ENCODE measurements at places on chromosomes 1 and 21.

DNA sequence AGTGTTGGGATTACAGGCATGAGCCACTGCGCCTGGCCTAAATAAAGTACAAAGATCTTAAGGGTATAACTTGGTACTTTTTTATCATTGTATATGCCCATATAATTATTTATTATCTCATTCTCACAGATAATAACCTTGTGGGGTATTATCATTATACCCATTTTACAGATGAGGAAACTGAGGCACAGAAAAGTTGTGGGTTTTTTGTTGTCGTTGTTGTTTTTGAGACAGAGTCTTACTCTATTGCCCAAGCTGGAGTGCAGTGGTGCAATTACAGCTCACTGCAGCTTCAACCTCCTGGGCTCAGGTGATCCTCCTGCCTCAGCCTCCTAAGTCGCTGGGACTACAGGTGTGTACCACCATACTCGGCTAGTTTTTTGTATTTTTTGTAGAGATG lies 4.1 kb downstream of the CGN start:
- no peak for DNase-seq

- peak; percentile 81 for DNase-seq
Observed at GRCh38 chr1:243850202-243850451, at the start of gene AKT3. Gene AKT3 (minus strand): TSS chr1:243850243. CDS start chr1:243843170, 7,073 bp downstream.

DNA sequence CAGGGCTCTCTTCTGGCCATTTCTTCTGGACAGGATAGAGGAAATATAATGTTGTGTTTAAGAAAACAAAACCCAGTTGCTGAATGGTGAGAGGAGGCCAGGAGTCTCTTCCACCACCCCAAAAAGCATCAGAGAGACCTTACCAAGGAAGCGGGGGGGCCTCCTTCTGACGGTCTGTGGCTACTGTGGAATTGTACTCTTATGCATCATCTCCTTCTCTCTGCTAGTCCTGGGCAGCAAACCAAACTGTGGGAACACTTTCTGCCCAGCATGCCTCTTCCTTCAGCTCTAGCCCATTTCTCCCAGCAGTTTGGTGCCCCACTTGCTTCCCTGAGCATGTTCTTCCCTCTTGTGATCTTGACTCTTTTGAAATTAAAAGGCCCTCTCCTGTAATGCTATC lies 157.7 kb downstream of the HHIPL2 start:
- DNase-seq: peak; percentile 88

- no peak for DNase-seq
Observed at GRCh38 chr1:222416001-222416791, 131.7 kb downstream of the HHIPL2 start.

DNA sequence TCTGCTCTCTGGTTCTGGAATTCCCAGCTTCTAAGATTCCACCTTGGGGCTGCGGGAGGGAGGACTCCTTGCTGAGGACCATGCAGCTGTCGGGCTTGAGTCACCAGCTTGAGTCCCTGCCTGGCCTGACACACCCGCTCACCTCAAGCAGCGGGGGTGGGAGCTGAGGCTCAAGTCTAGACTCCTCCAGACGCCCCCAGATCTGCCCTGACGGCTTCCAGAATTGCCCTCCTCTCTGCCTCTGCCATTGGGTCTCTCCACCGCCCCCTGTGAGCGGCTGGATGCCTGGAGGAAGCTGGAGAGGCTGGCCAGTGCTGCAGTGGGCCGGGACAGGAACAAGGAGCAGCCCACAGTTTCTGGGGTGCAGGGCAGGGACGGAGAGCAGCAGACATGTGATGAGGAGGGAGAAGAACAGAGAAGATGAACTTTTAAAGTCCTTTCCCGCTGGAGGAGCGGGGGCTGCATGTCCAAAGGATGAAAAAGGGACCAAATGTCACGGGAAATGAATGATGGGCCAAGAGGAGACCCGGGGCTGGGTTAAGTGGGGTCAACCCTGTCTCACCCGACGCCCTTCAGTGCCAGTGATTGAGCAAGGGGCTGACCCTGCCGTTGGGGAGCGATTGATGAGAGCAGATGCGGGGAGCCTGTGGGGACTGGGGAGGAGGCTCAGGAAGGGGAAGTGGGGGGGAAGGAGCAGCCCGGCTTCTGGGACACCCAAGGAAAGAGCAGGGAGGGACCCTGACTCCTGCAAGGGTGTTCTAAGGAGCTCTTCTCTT lies 13.5 kb downstream of the CRABP2 start:
- peak; percentile 31 for DNase-seq

GRCh38 chr1:70211541-70211940 lies 6.2 kb upstream of the LRRC40 start:
- no peak for DNase-seq

- peak; percentile 5 for DNase-seq
Observed at GRCh38 chr1:183417772-183418491, at the start of gene NMNAT2. Gene NMNAT2 (minus strand): TSS chr1:183418380. CDS start chr1:183418267, 113 bp downstream.

DNA sequence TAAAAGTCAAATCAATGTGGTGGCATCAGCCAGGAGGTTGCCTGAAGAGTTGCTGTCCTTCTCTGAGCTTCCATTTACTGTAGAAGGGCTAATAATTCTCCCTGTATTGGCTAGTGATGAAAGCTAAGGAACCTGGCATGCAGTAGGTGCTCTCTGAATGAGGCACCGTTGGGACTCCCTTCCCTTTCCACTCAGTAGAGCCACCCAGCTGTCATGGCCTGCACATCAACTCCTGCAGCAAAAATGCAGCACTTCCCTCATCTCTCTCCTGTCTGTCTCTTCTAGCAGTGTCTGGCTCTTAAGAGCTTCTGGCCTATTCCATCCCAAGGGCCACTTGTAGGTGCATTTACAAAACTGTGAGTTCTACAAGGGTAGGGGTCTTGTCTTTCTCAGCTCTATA lies 369.0 kb downstream of the MATN1 start:
- DNase-seq: no peak

Data from astrocyte of the spinal cord (primary cell).